Activated naive CD4-positive, alpha-beta T cell (primary cell): ENCODE measurements at places on chromosomes 2 and 18.

DNA sequence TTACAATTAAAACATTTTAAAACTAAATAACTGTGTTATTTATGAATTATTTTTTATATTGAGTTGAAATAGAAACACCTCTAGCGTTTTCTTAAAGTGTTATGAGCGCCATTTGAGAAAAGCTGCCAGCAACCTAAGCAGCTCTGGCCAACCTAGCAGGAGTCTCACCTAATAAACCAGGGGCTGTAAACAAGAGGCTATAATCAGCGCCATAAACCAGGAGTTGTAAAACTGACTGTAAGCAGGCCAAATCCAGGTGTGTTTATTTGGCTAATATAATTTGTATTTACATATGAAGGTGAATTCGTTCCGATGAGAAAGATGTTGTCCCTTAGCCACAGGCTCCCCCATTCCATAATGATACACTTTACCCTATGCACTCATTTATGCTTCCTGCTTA lies 34.7 kb downstream of the LRRTM1 start:
- no peak for DNase-seq

- DNase-seq = no peak
Observed at GRCh38 chr2:184215745-184216144, 382.6 kb upstream of the ZNF804A start.

DNA sequence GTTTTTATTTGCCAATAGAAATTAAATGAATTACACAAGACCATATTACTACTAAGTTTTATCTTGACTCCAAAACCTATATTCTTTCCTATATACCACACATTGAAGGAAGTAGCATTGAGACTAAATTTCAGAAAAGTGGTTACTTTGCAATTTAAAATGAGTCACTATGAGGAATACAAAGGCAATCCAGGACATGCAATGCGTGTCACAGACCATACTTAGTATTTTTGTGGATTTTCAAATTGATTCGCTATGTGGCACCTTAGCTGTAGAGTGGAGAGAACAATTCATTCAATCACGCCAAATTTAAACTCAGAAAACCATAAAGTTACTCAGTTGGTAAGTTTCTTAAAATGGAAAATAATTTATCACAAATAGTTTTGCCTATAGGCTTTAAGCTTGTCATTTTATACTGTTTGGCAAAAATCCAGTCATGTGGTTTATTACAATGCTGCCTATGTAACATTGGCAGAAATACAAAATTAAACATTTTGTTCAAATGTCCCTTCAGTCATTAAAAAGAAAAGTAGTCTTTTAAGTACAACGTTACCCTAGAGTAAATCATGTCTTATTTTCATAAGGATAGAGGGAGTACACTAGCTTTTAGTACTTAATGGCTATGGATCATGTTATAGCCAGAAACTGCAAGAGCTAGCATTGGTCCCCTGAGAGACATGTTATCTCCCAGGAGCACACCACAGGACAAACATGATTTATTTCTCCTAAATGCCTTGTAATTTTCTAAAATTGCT lies 222.8 kb upstream of the CDH7 start:
- no peak for DNase-seq

DNA sequence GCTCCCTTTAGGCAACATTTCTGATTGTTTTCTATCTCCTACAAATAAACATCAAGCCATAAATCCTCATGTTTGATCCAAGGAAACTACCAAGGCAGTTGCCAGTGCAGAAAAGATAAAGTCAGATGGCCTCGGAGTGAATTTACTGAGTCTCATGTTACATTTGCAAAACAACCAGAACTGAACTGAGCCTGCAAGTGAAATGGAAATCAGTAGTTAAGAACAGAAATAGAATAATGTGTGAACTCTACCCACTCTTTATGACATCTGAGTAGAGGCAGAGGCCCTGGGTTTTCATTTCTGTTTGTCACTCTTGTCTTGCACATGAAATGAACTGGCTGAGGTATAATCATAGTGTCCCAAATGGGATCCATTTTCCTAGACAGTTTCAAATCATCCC lies 20.4 kb upstream of the DAPL1 start:
- DNase-seq = no peak

GRCh38 chr2:20052861-20053281 lies 1.4 kb upstream of the LAPTM4A start:
- DNase-seq = no peak
